NCI-H2171 (cell line): ENCODE measurements at places on chromosomes 13 and 19.
A peak's percentile ranks its signal among the peaks of the same experiment; 100 is the strongest.

DNA sequence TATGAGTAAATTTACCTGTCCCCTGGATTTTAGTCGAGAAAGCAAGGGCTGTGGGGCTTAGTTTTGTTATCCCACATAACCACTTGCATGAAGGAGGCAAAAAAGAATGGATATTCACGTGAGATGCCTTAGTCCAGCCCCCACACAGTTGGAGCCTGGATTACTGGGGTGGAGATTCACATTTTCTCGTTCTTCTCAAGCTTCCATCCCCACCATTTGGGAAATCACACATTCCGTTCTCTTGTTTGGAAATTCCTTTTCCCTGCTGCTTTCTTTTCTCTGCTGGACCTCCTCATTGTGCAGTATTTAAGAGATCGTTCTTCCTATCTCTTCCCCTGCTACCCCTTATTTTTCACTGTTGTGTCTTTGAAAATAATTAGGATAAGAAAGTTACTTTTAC, 45.1 kb upstream of the FARP1 start:
- no peak for DNase-seq

- DNase-seq = no peak
Measured at GRCh38 chr19:39864118-39864517, 17.9 kb upstream of the FBL start.

DNA sequence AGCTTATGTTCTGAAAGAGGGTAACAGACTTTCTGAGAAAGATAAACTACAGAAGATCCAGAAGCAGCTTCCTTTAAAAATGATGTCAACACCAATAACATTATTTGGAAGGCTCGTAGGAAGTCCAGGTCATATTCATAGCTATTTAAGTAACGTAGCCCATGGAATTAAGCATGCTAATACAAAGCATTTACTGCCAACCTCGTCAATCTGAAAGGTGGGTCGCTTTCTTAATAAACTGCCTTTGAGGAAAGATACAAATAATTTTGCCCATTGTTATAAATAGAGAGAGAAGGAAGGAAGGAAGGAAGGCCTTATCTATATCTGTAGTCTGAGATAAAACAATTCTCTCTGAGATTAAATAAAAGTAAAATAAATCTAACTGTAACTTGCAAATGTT, 80.3 kb downstream of the STARD13 start:
- DNase-seq = no peak

DNA sequence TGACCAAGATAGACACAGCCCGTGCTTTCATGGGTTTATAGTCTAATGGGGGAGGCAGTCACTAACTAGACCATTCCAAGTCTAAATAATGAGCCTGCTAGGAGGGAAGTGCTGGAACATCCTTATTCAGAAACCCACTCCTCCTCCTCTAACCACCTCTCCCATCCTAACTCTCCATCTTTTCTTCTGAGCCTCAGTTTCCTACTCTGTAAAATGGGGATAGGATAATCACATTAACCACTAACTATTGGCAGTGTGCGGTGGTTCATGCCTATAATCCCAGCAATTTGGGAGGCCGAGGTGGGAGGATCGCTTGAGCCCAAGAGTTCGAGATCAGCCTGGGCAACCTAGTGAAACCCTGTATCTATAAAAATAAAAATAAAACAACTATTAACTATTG, 68.7 kb downstream of the MAP4K1 start:
- DNase-seq = no peak

DNA sequence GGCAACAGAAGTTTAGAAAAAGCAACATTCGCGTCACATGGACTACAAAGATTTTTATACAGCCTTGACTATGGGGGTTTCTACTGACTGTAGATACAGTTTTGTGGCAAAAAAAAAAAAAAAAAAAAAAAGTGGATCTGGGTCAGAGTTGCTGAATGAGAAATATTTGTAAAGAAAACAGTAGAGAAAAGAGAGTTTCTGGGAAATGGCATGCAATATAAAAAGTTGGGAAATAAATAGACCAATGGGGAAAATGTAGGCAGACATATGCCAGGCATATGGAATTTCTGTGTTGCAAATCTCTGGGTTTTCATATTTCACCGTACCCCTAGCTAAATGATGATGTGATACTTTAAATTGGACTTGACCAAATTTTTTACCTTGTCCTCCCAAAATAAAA, 315.3 kb downstream of the EFNB2 start:
- no peak for DNase-seq

- no peak for DNase-seq
Measured at GRCh38 chr13:75347457-75347856, 134.5 kb downstream of the TBC1D4 start.

- no peak for DNase-seq
Measured at GRCh38 chr19:13010038-13010991, 15.0 kb downstream of the NFIX start.

- DNase-seq = peak; percentile 92
Measured at GRCh38 chr19:49929121-49929610, at the start of the genes ATF5 and NUP62. Gene ATF5 (plus strand): TSS chr19:49929205. CDS start chr19:49930851, 1,646 bp downstream. Gene NUP62 (minus strand): TSS chr19:49929504. CDS start chr19:49909807, 19,697 bp downstream.

GRCh38 chr13:45068036-45069001, 52.0 kb upstream of the GTF2F2 start:
- no peak for DNase-seq

DNA sequence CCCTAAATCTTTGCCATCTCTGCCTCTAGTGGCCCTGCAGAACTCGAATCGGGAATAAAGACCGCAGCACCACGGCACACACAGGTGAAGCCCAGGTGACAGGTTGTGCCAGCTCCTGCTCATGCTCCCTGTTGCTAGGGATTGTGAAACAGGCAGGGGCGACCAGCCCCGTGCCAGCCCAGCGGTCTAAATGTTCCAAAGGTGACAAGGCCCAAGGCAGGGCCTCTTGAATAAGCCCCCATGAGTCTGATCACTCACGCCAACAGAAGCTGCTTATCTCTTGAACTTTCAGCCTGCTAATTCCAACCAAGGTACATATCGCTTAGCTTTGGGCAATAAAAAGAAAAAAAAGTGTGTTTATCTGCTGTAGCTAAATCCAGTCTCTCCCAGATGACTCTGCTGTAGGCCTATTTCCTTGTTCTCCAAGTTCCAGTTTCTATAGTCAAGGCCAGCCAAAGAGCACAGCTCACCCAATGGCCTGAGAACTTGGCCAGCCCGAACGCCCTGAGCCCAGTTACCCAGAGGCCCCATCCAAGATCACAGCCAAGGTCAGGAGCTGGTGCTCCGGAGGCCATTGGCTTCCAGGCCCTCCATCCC, 191.1 kb upstream of the GPR12 start:
- DNase-seq = no peak

- DNase-seq = no peak
Measured at GRCh38 chr19:16882146-16882545, 6.7 kb upstream of the F2RL3 start.

- DNase-seq = no peak
Measured at GRCh38 chr13:43579321-43579720, 207.5 kb downstream of the ENOX1 start.

DNA sequence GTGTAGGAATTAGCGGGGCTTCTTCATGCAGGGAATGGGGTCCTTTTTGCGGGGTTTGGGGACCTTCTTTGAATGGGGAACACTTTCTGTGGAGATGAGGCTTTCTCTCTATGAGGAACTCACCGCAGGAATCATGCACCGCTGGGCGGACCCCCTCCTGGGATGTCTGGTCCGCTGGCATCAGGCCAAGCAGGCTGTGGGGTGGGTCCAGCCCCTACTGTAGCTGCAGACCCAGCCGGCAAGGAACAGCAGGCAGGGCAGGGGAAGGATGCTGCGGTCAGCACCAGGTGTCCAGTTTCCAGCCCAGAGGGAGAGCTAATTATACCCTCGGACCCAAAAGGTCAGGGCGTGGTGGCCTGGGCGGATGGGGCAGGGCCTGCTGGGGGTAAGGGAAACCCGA, 1.8 kb downstream of the MYBPC2 start:
- DNase-seq = no peak

DNA sequence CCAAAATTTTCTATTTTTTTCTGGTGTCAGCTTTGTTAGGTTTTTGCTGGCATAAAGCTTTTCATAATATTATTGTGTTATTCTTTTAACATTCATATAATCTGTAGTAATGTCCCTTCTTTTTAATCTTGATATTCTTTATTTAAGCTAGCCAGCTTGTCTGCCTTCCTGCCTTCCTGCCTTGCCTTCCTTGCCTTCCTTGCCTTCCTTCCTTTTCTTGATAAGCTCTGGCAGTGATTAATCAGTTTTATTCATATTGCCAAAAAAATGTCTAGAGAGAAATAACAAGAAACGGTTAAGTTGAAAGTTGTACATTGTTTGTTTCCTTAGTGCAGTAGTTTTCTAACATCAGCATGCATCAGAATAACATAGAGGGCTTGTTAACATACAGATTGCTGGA, 257.5 kb downstream of the MAB21L1 start:
- no peak for DNase-seq

GRCh38 chr13:99383511-99383921, 76.3 kb upstream of the GPR183 start:
- DNase-seq = no peak

DNA sequence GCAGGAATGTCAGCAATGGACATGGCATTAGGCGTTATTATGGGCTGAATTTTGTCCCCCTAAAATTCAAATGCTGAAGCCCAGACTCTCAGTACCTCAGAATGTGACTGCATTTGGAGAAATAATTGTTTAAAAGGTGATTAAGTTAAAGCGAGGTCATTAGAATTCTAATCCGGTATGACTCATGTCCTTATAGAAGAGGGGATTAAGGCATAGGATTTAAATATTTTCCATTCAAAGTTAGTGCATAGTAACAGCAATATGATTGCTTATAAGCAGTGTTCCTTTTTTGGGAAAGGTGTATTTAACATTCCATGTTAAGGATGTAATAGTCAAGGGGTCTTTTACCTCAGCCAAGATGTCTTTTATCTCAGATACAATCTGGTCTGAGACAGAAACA, 95.5 kb downstream of the NHLRC3 start:
- no peak for DNase-seq

GRCh38 chr19:37975071-37975470, 68.1 kb downstream of the SIPA1L3 start:
- no peak for DNase-seq

DNA sequence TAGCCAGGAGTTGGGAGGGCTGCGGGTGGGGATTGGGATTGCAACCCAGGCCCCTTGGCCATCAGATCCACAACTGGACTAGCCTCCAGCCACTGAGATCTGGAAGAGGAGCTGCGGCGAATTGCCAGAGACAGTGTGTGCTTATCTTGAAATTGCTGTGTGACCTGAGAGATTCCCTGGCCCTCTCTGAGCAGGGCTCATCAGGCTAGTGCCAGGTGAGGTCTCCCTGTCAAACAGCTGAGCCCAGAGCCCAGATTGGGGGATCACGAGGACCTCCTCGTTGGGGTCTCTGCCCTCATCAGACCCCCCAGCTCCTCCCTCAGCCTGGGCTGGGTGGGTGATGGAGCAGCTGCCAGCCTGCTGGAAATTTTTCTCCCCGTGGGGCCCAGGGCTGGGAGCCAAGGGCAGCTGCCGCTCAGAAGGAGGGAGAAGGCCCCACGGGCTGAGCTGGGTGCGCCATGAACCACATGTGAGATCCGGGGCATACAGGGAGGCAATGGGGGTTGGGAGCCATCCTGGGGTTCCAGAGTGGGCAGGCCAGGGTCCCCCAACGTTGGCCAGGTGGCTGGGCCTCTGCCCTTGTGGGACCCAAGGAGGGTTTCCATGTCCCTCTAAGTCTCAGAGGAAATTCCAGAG, 7.2 kb downstream of the FUT5 start:
- no peak for DNase-seq

- DNase-seq = no peak
Measured at GRCh38 chr13:19864024-19864745, 736 bp upstream of the ZMYM5 start.
